Activated CD4-positive, alpha-beta T cell treated with anti-CD3 and anti-CD28 coated beads for 48 hours (primary cell): ENCODE measurements at places on chromosomes 7 and 10.

GRCh38 chr10:48926764-48927540 is 12.7 kb downstream of the LRRC18 start:
- no peak for DNase-seq

DNA sequence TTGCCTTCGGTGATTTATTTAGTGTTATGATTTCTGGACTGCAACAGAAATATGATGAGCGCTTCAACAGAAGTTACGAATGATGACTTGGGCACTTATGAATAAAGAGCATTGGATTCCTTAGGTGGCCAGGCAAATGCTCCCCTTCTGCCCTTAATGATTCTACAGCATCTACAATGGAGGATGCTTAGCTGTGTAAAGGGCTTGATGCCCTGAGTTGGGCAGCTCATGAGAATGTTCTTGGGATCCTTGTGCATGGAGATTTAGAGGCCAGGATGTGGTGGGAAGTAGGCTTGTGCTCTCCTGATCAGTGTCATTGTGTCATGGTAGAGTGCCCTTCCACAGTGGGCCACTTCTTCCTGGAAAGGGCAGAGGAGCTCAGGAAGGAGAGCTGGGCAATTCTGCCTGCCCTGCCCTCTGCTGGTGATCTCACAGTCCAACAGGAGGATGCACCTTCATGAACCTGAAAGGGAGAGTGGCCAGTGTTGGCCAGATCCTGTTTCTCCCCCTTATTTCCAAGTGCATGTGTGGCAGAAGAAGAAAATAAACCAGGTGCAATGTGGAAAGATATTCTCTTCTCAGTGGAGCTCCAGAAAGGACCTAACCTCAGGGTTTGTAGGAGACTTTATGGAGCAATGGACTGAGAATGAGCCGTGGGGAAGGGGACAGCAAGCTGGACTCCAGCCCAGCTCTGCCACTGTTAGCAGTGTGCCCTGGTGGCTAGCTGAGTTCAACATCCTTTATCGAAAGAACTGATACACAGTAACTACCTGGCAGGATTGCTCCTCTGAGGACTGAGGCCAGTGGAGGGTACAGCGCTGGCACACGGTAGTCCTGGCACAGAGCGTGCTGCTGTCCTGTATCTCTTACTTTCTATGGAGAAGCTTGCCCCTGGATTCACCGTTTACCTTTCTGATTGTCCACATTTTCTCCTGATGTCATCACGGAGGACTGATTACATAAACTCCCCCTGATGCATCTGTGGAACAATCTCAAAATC is 182.9 kb downstream of the BMPER start:
- peak; percentile 12 for DNase-seq

DNA sequence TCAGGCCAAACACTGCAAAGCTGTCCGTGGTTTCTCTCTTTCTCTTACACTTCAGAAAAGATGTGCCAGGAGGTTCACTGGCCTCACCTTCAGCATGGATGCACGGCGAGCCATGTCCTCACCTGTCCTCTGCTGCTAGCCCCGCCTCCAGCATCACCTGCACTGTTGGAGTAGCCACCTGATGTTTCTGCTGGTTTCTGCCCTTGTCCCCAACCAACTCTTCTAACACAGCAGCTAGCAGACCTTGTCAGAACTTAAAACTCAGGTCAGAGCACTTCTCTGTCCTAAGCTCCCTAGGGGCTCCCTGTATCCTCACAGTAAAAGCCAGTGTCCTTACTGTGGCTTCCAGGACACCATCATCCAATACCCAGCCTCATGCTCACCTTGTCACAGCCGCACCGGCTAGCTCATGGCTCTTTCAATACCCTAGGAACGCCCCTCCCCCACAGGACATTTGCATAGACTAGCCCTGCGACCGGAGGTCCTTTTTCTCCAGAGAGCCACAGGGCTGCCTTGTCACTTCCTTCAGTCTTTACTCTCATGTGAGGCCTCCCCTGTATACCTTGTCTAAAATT is 15.2 kb downstream of the PALD1 start:
- no peak for DNase-seq

GRCh38 chr7:19375976-19376375 is 230.8 kb upstream of the FERD3L start:
- no peak for DNase-seq

GRCh38 chr10:35797187-35797586 is 155.1 kb upstream of the FZD8 start:
- DNase-seq = no peak
